ENCODE measurements at places on chromosomes 3 and 15. TPM values are rescaled to one million over a fixed set of nuclear protein-coding genes. Genes with fewer than 3 reads are reported as not detected.

The RTF1 gene
- total RNA-seq = 26.2 TPM

The GALNT15 gene
- total RNA-seq = 0.07 TPM

The ROBO1 gene
- total RNA-seq = 46.1 TPM

The ZNF609 gene
- 14.0 TPM for total RNA-seq

The EAF2 gene
- 4.2 TPM for total RNA-seq

The C3orf49 gene
- not detected for total RNA-seq

The GOLGA6L6 gene
- not detected for total RNA-seq

The CCDC54 gene
- not detected for total RNA-seq

The CHSY1 gene
- total RNA-seq = 27.7 TPM

The IGSF11 gene
- total RNA-seq = 0.21 TPM

The CISH gene
- 1.0 TPM for total RNA-seq

The LSM3 gene
- 4.4 TPM for total RNA-seq

The RPL15 gene
- 1,837 TPM for total RNA-seq

The C3orf85 gene
- not detected for total RNA-seq

The ABI3BP gene
- total RNA-seq = 3.1 TPM

The CHCHD4 gene
- total RNA-seq = 34.5 TPM

The DLL4 gene
- under 0.01 TPM for total RNA-seq

The KIF15 gene
- 0.50 TPM for total RNA-seq

The MOBP gene
- not detected for total RNA-seq

The SERPINI2 gene
- not detected for total RNA-seq

The THSD4 gene
- total RNA-seq = 49.5 TPM

The RIOX2 gene
- total RNA-seq = 43.1 TPM

The CCR3 gene
- 0.07 TPM for total RNA-seq

The TNFSF10 gene
- total RNA-seq = 191 TPM

The EBLN2 gene
- 7.0 TPM for total RNA-seq

The NTRK3 gene
- not detected for total RNA-seq

The ZIC1 gene
- not detected for total RNA-seq

The SLC2A2 gene
- total RNA-seq = not detected

The RARB gene
- total RNA-seq = 2.6 TPM

The DCLK3 gene
- total RNA-seq = not detected

The GASK1A gene
- 0.50 TPM for total RNA-seq

The ALDH1A2 gene
- total RNA-seq = 0.85 TPM

The NMNAT3 gene
- 6.8 TPM for total RNA-seq

The SNTN gene
- not detected for total RNA-seq

The UACA gene
- total RNA-seq = 24.3 TPM

The DPPA2 gene
- not detected for total RNA-seq

The AP3B2 gene
- total RNA-seq = under 0.01 TPM

The UROC1 gene
- not detected for total RNA-seq

The ESYT3 gene
- 0.64 TPM for total RNA-seq

The GRK7 gene
- total RNA-seq = not detected

The LARP6 gene
- total RNA-seq = 30.5 TPM

The CKMT1A gene
- total RNA-seq = 21.5 TPM

The OTOL1 gene
- total RNA-seq = not detected

The AADAC gene
- not detected for total RNA-seq

The ZNF502 gene
- total RNA-seq = 6.2 TPM

The MKRN3 gene
- total RNA-seq = 3.4 TPM

The KBTBD12 gene
- total RNA-seq = under 0.01 TPM

The SLC22A13 gene
- 0.43 TPM for total RNA-seq

The NR1I2 gene
- total RNA-seq = under 0.01 TPM

The CIP2A gene
- total RNA-seq = 1.4 TPM

The MESP2 gene
- total RNA-seq = 0.21 TPM

The TMEM212 gene
- total RNA-seq = not detected

The ISLR2 gene
- under 0.01 TPM for total RNA-seq

The GOLGA6D gene
- under 0.01 TPM for total RNA-seq

The ZNF710 gene
- 12.6 TPM for total RNA-seq

The CSPG4 gene
- 2.7 TPM for total RNA-seq

The ADPRH gene
- 0.68 TPM for total RNA-seq

The LIPH gene
- 2.4 TPM for total RNA-seq

The LTK gene
- total RNA-seq = under 0.01 TPM

The ANKUB1 gene
- 4.1 TPM for total RNA-seq

Data from nasal cavity respiratory epithelium epithelial cell of viscerocranial mucosa (primary cell).